Cortex of kidney (tissue), 1 donor: ENCODE measurements at places on chromosomes 5 and 9.

DNA sequence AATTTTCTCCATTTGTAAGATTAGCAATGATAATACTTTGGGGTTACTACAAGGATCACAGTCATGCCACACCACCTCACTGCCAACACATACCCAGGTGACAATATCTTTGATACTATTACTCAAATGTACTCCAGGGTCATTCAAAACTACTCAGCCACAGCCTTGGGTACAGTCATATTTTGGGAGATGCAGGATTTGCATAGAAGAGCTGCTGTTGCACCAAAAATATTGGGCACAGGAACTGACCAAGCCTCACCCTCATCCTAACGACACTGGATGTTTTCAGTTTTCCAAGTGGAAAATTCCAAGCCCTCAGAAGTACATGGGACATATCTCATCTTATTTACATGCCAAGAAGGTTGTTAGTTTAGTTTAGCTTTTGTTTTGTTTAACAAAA, 120.9 kb upstream of the C6 start:
- DNase-seq = no peak

DNA sequence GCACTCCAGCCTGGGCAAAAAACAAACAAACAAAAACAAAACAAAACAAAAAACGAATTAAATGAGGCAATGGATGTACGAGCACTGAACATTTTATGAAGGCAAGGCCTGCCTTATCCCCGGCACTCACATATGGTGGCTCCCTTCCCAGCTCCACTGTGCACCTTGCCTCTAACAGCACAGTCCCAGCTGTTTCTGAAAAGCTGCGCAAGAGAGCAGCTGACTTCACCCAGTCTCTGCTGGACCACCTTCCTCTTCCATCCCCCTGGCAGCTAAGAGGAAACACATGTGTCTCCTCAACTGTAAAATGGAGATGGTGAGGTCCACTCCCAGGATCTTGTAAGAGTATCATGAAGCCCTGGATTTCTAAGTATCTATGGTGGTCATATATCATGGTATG, 100.7 kb downstream of the KLF4 start:
- no peak for DNase-seq

- no peak for DNase-seq
These were observed 364.3 kb downstream of the PDE4D start for GRCh38 chr5:59529239-59529638.

- no peak for DNase-seq
These were observed 190.4 kb downstream of the EPB41L4A start for GRCh38 chr5:112228667-112229066.

- DNase-seq = no peak
These were observed 528.7 kb upstream of the DAP start for GRCh38 chr5:11289733-11290132.
